ENCODE measurements at places on chromosomes 7 and 10. TPM values are rescaled to one million over a fixed set of nuclear protein-coding genes. Genes with fewer than 3 reads are reported as not detected.

DNA sequence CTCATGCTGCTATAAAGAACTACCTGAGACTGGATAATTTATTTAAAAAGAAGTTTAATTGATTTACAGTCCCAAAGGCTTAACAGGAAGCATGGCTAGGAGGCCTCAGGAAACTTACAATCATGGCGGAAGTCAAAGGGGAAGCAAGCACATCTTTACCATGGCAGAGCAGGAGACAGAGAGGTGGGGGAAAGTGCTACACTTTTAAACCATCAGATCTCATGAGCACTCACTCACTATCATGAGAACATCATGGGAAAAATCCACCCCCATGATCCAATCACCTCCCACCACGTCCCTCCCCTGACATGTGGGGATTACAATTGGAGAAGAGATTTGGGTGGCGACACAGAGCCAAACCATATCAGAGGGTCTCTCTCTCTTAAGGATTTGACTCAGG lies 108.6 kb upstream of the PODXL start:
- DNase-seq = no peak

DNA sequence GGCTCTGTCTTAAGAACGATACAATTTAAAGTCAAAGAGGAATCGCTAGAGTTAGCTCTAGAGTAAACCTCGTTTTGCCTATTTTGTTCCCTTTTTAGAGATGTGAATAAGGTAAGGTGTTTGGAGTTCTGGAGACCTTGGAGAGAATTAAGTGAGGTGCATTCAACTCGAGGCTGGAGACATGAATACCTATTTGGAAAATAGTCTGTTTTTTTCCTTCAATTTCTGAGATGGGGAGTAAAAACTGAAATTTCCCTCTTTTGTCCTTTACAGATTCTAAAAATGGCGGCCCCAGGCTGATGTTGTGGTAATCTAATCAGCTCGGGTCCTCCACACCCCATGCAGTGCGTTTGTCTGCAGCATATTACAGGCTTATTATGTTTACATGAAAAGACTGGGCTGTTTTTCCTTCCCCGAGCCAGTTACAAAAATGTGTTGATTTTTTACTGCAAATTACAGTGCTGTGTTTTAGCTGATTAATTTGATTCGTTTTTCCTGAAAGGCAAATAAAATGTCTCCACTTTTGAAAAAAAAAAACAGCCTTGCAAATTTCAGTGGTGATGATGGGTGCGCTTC lies 1.5 kb downstream of the KMT2E start:
- peak; percentile 72 for DNase-seq

The NRG3 gene
- not detected for total RNA-seq

- DNase-seq = no peak
Observed at GRCh38 chr7:47394751-47395252, 187.1 kb downstream of the TNS3 start.

The NANOS1 gene
- 0.13 TPM for total RNA-seq

The CRYGN gene
- total RNA-seq = not detected

- DNase-seq = no peak
Observed at GRCh38 chr10:22795546-22795945, 81.2 kb upstream of the PIP4K2A start.

DNA sequence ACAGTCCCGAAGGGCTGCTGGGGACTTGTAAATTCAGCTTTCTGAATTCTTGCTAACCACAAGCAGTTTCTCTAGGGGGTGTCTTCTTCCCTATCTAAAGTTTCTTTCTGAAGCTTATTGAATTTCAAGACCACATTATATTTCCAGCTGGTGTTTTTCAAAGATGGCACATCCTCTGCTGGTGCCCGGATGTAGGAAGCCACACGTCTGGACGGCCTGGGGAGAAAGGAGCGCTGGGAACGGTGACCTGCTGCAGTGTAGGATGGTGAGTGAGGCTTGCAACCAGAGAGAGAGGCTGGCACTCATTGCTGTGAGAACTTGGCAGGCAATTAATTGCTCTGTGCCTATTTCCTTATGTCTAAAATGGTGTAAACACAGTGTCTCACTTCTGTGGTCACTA lies 776.4 kb downstream of the TYW1 start:
- no peak for DNase-seq

- DNase-seq = no peak
Observed at GRCh38 chr10:110156046-110156445, 51.4 kb upstream of the MXI1 start.

DNA sequence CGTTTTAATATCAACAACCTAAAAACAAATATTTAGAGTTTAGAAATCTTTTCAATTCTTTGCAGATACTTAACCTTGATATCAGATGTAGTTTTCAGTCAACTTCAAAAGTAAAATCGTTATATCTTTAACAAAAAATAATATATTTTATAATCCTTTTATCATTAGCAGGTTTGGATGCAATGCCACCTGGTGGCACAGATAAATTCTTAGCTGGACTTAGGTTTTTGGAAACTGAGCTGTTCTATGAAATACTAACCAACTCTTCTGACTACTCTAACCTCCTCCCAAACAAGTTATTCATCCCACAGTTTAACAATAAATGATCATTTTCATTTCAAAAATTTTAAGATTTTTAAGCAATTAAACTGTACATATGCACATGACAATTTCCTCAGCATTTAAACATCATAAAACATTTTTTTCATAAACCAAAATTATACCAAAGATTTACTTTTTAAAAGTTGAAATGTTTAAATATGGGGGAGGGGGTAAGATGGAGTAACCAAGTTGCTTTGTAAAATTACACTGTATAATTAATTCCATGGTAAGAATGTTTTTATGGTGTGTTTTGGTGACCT lies 56.9 kb downstream of the HIBADH start:
- DNase-seq = no peak

DNA sequence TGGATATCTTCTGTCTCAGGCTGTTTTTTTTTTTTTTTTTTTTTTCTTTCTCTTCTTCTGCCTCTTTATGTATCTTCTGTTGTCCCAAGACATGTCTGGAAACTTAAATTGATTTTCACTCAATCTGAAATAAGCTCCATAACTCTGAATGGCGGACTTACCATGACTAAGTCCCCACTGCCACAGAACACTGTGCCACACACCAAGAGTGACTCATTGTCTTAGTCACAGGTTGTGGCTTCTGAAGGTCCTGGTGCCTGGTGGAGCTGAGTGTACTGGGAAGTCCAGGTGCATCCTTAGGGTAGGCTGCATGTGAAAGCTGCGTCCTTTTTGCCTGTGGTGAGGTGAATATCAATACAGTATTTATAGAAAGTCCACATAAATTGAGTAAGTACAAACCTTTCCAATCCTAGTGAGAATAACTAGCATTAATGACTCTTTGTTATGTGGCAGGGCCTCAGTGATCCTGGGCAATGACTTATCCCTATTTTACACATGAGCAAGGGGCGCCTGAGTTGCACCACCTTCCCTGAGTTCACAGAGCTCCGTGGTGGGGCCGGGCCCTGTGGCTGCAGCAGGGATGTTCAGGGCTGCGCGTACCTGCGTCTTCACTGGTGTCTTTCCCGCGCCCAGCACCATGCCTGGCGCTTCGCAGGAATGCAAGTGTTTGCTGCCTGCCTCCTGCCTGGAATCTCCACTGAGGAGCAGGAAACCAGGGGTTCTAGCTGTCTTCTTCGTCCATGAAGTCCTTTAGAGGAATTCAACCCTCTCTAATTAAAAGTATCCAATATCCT lies 4.3 kb downstream of the PFKP start:
- peak; percentile 64 for DNase-seq

GRCh38 chr10:117005527-117006055 lies 604 bp upstream of the SHTN1 start:
- DNase-seq = peak; percentile 50

GRCh38 chr10:52609626-52610240 lies 162.9 kb downstream of the MBL2 start:
- DNase-seq = no peak

- no peak for DNase-seq
Observed at GRCh38 chr7:48317360-48317759, 146.1 kb downstream of the ABCA13 start.

DNA sequence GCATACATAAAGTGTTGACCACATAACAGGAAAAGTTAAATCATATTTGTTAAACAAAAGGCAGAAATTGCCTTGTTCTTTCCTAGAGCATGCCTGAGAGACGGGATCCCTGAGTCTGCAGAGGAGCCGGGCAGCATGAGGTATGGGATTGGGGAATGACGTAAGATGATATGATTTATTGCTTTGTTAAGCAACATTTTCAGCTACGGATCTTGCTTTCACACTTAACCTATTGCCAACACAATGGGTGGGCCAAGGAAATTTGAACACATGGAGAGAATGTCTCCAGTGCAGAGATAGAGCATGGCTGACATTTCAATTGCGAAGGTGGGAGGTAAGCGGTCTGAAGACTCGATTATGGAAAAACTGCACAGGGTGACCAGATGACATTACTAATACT lies 76.7 kb downstream of the EMX2 start:
- DNase-seq = no peak

GRCh38 chr7:41065663-41066062 lies 637.2 kb downstream of the INHBA start:
- no peak for DNase-seq

The CPA2 gene
- total RNA-seq = 12.6 TPM

DNA sequence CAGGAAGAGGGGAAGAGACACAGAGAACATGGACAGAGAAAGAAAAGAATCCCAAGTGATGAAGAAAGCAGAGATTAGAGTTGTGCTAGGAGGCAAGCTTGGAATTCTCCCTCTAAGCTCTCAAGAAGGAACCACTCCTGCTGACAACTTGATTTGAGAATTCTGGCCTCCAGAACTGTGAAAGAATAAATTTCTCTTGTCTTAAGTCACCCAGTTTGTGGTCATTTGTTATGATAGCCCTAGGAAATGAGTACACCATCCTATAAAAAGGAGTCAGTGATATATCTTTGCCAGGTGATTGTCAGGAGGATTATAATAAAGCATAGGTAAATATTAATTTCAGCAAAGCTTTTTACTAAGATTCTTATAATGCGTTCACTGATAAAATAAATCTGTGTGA lies 82.7 kb upstream of the TFEC start:
- DNase-seq = no peak

DNA sequence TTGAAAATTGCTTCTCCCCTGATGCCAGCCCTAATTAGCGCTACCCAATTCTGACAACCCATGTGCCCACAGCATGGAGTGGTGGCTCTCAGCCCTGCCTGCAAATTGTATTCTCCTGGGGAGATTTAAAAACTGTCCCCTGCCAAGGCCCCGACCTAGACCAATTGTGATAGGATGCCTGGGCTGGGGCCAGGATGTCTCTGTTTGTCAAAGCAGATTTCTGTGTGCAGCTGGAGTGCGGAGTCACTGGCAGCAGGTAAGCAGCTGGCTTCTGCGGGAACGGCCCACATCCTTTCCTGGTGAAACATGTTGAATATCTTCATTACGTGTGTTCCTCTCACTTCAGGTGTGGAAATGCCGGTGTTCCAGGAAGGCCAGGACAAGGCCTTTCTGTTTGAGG lies 238.6 kb downstream of the WDR37 start:
- no peak for DNase-seq

The CCNY gene
- 24.9 TPM for total RNA-seq

The DLG5 gene
- total RNA-seq = 66.0 TPM

The ACSL5 gene
- total RNA-seq = 133 TPM

DNA sequence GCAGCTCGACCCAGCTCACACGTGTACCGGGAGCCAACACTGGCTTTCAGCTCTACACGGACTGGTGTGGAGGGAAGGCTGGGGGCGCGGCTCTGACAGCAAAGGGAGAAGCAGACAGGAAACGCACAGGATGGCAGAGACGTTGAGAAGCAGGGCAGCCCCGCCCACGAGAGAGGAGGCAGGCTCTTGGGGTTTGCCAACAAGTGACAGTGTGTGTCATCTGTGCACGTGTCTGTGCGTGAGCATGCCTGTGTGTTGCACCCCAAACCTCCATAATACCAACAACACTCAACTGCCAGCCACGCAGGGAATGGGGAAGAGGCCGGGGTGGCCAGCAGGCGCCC lies 64.4 kb upstream of the PDGFA start:
- DNase-seq = peak; percentile 81

GRCh38 chr7:137619181-137619580 lies 227.6 kb downstream of the DGKI start:
- no peak for DNase-seq

The C7orf25 gene
- 11.7 TPM for total RNA-seq

- DNase-seq = no peak
Observed at GRCh38 chr10:68474021-68474420, 2.2 kb upstream of the DNA2 start.

GRCh38 chr10:3995302-3996210 lies 210.5 kb upstream of the KLF6 start:
- no peak for DNase-seq

The FAM221A gene
- 37.5 TPM for total RNA-seq

The FBXL13 gene
- total RNA-seq = 0.35 TPM

GRCh38 chr7:111368381-111369065 lies 193.8 kb downstream of the IMMP2L start:
- no peak for DNase-seq

The FAM20C gene
- total RNA-seq = 56.9 TPM

DNA sequence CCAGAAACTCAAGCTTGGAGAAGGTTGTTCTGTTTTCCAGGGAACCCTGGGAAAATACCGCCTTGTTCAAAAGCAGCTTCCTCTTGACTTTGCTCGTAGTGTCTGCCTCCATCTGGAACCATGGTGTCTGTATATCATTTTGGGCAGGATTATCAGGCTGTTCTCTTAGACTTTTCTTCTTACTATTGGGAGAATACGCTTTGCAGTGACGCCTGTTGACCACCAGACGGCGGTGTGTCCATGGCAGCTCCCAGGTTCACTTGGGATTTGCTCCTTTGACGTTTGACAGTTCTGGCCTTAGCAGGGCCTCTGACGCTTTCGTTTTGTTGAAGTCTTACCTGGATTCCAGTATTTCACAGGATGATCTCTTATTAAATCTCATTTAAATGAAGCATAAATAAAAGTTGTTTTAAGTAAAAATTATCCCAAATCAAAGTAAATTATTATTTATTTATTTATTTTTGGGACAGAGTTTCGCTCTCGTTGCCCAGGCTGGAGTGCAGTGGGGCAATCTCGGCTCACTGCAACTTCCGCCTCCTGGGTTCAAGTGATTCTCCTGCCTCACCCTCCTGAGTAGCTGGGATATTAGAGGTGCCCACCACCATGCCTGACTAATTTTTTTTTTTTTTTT lies 41.8 kb upstream of the GJD4 start:
- DNase-seq = peak; percentile 30

GRCh38 chr7:77727936-77728701 lies 31.9 kb downstream of the RSBN1L start:
- no peak for DNase-seq

- no peak for DNase-seq
Observed at GRCh38 chr10:2121929-2122328, 384.6 kb upstream of the ADARB2 start.

The FAM25A gene
- not detected for total RNA-seq

The ACBD5 gene
- total RNA-seq = 31.6 TPM

The CUEDC2 gene
- 30.6 TPM for total RNA-seq

- no peak for DNase-seq
Observed at GRCh38 chr7:69687739-69688433, 89.6 kb downstream of the AUTS2 start.

The CISD1 gene
- 41.3 TPM for total RNA-seq

- DNase-seq = no peak
Observed at GRCh38 chr7:158296798-158297104, 290.9 kb downstream of the PTPRN2 start.
